ACHN (cell line): ENCODE measurements at places on chromosomes 2 and 18.

GRCh38 chr18:49447810-49448745 lies 12.4 kb downstream of the DYM start:
- peak; percentile 51 for DNase-seq

DNA sequence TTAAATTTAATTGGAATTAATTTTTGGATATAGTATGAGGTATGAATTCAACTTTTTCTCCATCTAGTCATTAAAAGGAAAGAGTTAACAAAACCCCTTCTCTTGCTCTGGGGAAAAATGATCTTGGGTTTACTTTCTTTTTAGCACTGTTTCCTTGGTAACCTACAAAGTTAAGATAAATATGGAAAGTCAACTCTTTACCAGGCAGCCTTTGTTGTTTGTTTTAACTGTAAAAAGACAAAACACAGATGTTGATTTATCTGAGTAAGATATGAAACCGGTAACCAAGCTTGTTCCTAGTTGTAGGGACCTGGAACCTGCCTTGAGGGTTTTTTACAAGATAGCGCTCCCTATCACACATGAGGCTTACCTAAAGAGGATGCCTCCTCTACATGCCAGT lies 10.1 kb upstream of the SANBR start:
- no peak for DNase-seq

DNA sequence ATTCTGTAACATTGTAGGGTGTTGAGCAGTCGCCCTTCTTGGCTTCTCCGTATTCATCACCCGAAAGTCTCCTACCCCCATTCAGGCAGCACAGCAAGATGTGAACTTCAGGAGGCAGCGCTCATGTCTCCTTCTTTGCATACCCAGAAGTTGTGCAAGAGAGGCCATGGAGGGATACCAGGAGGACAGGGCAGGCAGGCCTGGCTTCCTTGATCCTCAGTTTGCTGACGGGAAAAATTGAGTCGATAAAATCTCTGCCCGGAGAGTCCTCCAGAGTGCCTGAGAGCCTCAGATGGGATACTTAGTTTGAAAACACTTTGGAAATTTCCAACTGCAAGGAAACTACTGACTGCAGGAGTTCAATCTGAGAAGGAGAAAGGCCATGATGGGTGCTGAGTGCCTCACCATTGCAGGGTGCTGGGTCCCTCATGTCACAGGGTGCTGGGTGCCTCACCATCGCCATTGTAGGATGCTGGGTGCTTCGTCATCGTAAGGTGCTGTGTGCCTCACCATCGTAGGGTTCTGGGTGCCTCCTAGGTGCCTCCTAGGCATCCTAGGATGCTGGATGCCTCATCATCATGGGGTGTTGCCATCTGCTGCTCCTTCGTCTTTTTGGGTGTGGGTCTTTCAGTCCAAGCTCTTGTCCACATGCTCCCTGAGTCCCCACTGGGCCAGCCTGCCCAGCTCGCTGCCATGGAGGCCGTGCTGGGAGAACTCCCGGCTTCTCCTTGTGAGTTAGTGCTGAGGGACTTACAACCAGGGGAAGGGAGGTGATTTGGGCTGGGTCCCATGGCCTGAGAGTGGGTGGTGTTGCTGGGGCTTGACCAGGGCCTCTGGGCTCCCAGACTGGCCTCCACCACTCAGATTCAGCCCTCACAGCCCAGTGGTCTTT lies 162.4 kb downstream of the DDX1 start:
- DNase-seq = no peak

GRCh38 chr18:24763765-24764513 lies 303.5 kb downstream of the HRH4 start:
- DNase-seq = no peak

DNA sequence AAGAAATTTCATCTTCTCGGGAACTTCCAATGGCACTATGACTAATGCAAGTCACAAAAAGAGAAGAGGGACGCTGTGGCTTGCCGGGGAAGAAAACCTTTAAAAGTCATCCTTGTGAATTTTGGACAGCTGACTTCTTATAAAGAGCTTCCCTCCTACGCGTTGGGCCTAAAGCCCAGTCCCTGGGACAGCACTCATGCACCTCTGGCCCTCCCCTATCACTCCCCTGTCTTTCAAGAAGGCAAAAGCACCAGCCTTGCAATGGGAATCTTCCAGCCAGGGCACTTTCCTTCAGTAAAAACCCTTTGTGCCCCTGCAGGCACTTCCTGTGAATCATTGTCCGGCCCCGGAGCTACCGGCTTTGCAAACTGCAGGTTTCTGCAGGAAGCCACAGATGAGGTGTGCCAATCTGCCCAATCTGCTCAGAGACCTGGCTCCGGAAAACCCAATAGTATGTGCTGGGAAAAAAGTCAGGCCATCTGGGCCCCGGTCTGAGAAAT lies 7.1 kb downstream of the MREG start:
- peak; percentile 35 for DNase-seq

GRCh38 chr2:69306393-69306821 lies 80.6 kb downstream of the GFPT1 start:
- peak; percentile 14 for DNase-seq

GRCh38 chr2:9388950-9389911 lies 34.1 kb downstream of the ITGB1BP1 start:
- DNase-seq = no peak

- DNase-seq = no peak
Measured at GRCh38 chr18:49585781-49586663, 24.2 kb downstream of the LIPG start.

- DNase-seq = no peak
Measured at GRCh38 chr18:62073461-62074281, 113.2 kb downstream of the PIGN start.

- DNase-seq = no peak
Measured at GRCh38 chr18:23992089-23992940, 22.2 kb upstream of the TTC39C start.

DNA sequence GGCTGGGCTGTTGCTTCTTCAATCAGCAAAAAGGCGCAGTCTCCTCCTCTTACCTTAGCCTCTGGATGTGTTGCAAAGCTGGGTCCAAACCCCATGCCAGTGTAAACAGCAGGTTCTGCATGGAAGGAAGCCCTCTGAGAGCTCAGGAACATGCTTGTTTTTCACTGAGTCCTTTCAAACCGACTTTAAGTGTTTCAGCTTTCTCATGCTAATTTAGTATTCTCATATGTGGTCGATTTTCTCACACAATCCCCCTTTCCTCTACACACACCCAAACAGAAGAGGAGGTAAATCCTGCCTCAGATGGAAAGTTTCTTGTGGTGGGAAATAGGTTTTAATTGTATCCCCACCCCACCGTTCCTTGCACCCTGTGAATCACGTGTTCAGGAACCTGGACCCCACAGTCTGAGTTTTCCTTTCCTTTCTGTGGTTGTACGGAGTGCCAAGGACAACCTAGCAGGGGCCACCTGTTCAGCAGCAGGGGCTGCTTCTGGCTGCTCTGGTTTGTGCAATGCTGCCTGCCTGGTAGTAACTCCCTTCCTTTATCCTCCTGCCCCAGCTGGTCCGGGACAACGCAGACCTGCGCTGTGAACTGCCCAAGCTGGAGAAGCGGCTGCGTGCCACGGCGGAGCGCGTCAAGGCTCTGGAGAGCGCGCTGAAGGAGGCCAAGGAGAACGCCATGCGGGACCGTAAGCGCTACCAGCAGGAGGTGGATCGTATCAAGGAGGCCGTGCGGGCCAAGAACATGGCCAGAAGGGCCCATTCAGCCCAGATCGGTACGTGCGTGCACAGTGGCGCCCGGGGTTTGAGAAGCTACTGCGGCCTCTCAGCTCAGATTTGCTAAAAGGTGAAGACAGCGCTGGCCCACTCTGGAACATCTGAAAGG lies 28.7 kb upstream of the LYPD6B start:
- DNase-seq = no peak

DNA sequence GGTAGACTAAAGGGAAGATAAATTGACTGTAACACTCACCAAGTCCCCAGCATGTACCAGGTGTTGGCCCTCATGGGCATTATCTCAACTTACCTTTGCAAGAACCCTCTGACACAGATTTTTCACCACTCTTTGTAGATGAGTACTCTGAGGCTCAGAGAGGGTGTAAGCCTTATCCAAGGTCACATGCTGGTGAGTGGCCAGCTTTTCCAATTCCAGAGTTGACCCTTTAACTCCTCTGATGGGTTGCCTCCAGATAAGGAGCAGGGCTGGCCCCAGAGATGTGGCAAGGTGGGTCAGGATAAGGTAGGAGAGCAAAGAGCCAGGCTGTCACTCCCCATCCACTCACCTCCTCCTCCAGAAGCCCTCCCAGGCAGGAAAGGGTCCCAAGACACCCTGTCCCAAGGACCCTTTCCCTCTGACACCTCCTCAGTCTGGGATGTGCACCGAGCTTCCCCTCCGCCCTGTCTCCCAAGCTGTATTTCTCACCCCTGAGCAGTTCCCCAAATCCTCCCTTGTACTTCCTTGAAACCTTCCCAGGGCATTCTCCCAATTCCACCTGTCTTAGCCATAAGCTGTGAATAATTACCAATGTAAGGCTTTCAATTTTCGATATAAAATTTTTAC lies 165.9 kb downstream of the ZFP36L2 start:
- DNase-seq = no peak

- no peak for DNase-seq
Measured at GRCh38 chr2:23453836-23454460, 69.0 kb downstream of the KLHL29 start.

GRCh38 chr2:204860274-204860673 lies 315.0 kb downstream of the PARD3B start:
- DNase-seq = no peak

- DNase-seq = no peak
Measured at GRCh38 chr2:83282043-83282795, 1176.9 kb downstream of the SUCLG1 start.

- DNase-seq = no peak
Measured at GRCh38 chr2:70639841-70640436, 86.3 kb upstream of the TGFA start.

GRCh38 chr2:102843764-102844443 lies 82.1 kb downstream of the TMEM182 start:
- DNase-seq = no peak

GRCh38 chr2:36485521-36485920 lies 112.4 kb downstream of the FEZ2 start:
- DNase-seq = peak; percentile 84

DNA sequence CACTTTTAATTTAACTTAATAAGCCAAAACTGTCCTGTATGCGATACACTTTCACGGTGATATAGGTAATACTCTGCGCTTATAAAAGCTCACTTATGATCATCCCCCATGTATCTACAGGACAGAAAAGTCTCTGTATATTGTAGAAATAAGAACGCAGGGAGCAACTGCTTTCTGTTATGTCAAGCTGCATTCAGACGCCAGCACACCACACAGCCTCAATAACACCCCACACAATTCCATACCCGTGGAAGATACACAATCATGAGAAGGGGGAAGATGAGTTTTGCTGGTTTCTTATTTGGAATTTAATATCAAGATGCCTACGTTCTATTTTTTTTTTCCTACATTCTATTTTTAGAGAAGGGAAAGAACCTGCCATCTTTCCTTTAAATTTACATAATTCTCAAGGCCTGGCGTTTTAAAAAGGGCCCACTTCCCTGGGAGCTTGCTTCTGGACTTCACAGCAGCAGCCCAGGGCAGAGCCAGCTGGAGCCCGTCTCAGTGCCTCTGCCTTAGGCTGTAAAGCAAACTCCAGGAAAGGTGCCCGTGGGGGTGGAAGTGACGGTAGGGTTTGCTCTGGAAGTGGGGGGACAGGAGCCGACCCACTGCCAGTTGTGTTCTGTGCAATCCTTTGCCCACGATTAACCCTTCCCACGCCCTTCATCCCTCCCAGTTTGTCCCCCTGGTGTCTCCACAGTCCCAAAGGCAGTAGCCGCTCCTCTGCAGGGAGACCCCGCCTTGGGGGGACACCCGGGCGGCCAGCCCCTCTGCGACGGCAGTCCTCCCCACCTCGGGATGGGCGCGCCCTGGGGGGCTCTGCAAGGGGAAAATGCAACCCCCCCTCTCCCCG lies 5.3 kb downstream of the PTGR3 start:
- DNase-seq = no peak

DNA sequence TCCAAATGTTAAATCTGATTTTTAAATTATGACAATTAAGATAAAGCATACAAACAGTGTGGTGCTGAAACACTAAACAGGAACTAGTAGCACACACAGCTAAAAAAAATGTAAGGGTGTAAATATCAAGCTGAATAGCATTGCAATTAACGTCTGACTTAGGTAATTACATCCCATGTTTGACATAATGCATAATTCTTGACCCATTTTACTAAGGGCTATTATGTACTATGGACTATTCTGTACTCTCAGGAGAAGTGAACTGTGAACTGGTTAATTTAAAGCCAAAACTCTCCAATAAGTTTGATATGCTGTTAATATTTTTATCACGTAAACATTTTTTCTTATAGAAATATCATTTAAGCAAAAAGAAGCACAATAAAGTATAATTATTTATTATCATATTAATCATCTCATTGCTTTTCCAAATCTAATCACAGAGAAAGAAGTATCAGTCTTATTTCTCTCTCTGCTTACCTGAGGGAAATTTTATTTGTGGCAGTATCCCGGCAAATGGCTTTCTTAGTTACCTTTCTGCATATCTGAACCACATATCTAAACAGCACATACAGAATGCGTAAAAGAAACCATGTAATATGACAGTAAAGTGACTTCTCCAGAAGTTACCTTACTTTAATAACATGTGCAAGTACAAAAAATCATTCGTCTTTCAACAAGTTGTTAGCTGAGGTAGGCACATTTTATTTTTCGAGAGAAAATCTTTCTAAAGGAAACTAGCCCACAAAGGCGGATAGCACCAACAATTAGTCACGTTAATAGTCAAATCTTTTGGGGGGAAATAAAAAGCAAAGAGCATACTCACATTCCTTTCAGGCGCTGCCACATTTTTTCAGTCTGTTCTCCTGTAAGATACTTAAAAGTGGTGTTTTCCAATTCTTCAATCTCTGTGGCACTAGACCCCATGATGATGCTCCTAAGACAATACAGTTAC lies 94.9 kb upstream of the PDE1A start:
- DNase-seq = no peak

DNA sequence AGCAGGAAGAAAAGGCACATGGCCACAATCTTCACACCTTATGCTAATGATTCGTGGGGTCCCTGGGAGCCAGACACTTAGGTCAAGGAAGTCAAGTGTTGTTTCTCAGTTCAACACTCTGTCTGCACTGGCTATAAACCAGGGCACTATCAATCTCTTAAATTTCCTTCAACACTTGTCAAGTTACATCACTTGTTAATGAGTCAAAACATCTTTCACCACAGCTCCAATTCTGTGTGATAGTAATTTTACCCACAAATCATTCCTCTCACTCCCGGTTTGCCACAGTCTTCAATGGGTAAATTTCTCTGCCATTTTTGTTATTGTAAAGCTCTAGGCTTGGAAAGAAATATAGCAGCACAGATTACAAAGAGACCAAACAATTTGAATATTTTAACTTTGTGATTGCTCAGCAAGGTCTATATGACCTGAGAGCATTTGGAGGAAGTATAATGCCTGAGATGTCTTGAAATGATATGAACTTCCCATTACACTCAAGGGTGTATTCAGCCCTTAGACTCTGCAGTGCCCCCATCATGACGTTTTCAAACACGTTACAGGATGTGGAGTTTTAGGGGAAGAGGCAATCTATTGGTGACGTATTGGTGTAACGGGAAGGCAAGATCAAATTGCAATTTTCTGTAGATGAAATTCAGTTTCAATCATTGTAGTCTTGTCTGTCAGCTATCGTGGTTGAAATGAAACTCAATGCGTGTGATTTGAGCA lies 78.7 kb downstream of the ICOS start:
- no peak for DNase-seq
